ENCODE measurements at places on chromosomes 3 and 15. TPM values are rescaled to one million over a fixed set of nuclear protein-coding genes. Genes with fewer than 3 reads are reported as not detected.

- DNase-seq, result no peak
Observed at GRCh38 chr3:123449102-123449996, 459 bp upstream of the ADCY5 start.

- no peak for DNase-seq
Observed at GRCh38 chr3:5012367-5012766, 33.1 kb downstream of the BHLHE40 start.

DNA sequence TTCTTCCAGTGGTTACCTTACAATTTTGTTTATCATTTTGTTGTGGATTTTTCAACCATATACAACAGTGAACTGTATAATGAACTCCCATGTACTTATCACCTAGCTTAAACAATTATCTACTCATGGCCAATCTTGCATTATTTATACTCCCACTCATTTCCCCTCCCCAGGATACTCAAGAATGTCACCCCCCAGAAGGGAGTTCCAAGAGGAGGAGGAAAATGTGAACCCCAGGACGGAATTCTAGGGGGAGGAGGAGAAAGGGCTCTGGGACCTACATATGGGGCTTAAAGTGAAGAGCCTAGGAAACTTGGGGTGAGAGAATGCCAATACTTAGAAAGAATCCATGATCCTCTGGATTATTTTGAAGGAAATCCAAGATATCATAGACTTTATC lies 59.3 kb downstream of the TSC22D2 start:
- no peak for DNase-seq

TF gene
- total RNA-seq, result not detected

DNA sequence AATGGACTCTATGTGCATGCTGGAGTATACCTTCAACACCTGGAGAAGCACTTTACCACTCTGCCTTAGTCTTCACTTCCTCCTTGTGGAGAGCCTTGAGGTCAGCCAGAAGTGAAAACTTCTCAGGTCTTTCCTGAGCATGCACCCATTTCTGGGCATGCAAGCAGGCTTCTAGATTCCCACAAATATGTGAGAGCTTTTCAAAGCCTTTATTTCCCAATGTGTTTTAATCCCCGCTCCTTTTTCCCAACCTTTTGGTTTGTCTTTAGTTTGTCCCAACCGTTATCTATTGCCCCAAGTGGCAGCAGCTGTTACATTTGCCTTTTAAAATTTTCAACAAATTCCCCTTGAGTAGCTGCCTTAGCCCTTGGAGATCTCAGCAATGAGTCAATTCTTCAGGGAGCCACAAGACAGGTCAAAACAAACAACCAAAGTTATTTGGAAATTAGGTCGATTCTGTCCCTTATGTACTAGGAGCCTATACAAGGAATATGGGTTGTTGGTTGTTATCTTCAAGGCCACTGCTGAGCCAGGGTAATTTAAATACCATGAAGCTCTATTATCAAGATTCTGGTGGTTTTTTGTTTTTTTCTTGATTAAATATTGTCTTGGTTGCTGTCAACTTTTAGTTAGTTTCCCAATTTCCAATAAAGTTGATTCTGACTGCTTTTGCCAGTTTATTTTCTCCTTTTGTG lies 44.4 kb downstream of the LSM3 start:
- DNase-seq, result no peak

- DNase-seq, result no peak
Observed at GRCh38 chr3:40768536-40768935, 243.8 kb downstream of the ZNF621 start.

DNA sequence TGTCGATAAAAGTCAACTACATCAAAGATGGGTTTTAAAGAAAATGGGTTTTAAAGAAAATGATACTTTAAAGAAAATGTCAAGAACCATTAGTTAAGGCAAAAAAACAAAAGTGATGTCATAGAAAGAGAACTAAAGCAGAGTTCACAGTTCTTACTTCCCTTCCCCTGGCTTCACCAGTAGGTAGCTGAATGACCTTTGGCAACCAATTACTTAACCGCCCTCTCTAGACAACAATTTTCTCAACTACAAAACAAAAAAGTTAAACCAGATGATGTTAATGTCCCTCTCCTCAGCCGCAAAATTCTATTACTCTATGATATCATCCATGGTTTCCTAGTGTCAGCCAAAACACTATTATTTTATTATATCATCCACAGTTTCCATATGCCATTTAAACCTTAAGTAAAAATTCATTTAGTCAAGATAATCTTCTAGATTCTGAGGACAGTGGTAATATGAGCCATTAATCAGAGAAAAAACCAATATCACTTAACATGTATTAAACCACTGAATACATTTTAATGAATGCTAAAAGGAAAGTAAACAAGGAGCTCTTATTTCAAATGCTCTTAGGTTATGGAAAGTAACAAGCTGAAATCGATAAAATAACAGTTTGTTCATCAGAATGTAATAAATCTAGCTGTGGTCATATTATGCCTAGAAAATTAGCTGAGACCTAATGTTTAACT lies 13.1 kb downstream of the RYK start:
- DNase-seq, result no peak

Measured in kidney epithelial cell (primary cell).